ENCODE measurements at places on chromosomes 3 and 15.

DNA sequence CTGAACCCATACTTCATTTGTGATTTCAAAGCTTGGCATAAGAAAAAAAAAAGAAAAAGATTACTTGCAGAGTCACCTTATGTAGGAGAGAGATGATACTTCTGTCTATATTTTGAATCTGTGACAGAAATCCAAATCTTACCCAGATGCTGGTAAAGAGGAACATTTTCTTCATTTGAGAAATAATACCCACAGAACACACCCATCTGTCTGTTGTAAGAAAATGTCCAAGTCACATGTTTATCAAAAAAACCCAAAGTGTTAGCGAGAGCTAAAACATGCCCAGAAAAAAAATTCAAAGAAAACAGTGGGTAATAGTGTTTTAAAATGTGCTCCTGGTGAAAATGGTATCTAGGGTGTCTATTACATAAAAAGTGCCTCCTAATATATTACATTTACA, 18.0 kb upstream of the RAP2B start:
- DNase-seq: no peak

DNA sequence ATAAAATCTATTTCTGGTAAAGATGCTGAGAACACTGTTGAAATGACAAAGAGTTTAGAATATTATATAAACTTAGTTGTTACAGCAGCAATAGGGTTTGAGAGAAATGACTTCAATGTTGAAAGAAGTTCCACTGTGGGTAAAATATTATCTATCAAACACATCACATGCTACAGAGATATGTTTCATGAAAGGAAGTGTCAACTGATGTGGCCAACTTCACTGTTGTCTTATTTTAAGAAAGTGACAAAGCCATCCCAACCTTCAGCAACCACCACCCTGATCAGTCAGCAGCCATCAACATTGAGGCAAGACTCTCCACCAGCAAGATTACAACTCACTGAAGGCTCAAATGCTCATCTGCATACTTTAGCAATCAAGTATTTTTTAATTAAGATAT, 20.2 kb downstream of the TMEM39A start:
- DNase-seq: no peak

- DNase-seq: no peak
These were observed 335.0 kb downstream of the MECOM start for GRCh38 chr3:169328471-169328870.

DNA sequence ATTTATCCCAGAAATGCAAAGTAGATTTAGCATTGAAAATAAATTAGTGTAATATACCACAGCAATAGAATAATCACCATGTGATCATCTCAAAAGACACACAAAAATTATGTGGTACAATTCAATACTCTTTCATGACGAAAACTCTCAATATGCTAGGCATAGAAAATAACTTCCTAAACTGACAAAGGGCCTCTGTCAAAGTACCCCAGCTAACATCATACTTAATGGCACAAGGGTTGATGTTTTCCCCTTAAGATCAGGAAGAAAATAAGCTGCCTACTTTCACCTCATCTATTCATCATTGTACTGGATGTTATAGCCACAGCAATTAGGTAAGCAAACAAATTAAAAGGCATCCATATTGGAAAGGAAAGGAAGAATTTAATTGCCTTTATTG, 22.7 kb upstream of the NIPA2 start:
- peak; percentile 6 for DNase-seq

DNA sequence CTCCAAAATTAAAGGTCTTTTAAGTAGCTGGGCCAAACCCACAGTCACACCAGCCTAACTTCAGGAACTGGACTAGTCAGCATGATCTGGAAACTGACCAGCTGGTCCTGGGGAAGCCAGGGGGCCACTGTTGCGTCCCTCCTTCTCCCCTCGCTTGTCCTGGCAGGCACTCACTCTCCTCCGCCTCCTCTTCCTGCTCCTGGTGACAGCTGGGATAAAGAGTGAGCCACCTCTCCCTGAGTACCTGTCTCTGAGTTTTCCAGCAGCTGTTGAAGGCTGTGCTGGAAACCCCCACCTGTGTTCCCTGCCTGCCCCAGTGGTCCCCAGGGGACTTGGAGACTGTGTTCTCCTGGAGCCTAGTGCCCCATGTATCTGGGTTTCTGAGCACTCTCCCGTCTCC, 56.0 kb downstream of the FGD5 start:
- DNase-seq: no peak

- DNase-seq: no peak
These were observed 469 bp downstream of the MAP6D1 start for GRCh38 chr3:183824761-183825455.

GRCh38 chr3:28863186-28863585, 417.7 kb upstream of the RBMS3 start:
- no peak for DNase-seq

DNA sequence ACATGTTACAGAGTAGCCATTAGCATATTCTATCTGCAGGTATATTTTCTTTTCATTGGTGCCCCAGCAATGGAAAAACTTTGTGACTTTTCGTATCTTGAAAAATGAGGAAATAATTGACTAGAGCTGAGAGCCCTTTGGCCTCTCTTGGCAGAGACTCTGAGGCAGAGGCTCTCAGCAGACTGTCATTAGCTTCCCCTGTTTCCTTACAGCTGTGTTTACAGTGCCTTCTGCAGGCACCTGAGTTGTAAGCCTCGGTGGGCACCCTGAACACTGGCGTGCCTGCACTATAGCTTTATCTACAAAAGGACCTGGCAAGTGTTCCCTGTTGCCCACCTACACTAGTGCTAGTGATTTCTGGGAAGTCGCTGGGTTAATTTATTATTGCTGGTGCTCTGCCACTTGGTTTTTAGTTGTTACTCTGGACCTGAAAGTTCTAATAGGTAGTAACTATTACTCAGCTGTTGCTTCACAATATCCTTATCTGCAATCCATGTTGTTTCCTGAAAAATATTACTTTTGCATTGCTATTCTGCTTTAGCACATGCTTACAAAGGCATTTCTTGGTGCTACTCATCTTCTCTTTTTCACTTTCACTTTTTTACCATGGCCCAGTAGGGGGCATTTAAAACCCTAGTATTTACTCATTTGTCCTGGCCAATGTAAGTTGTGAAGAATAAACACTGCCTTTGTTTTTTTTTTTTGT, 7.8 kb upstream of the GPR171 start:
- DNase-seq: peak; percentile 12

DNA sequence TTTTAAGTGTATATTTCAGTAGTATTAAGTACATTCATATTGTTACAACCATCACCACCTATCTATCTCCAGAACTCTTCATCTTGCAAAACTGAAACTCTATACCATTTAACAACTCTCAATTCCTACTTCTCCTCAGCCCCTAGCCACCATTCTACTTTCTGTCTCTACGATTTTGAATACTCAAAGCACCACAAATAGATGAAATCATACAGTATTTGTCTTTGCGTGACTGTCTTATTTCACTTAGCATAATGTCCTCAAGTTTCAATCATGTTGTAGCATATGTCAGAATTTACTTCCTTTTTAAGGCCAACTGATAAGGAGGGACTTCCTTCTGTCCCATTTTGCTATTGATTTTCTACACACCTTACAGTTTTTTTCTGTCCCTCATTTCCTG, 593.3 kb downstream of the FHIT start:
- DNase-seq: no peak

DNA sequence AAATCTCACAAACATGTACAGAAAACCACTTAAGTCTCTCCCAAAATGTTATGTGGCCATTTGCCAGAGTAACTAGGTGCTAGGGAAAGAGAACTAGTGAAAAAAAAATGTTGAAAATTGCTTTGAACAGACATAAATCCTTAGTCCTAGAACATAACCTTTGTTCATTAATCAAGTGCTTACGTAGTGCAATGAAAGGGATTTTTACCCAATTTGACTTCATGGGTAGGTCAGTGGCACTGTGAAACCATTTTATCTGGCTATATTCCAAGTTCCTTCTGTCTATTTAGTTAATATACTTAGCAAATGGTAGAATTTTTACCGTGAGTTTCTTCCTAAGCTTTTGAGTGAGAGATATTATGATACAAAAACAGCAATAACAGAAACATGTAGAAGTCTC, 209.4 kb downstream of the DIPK2A start:
- DNase-seq: no peak

DNA sequence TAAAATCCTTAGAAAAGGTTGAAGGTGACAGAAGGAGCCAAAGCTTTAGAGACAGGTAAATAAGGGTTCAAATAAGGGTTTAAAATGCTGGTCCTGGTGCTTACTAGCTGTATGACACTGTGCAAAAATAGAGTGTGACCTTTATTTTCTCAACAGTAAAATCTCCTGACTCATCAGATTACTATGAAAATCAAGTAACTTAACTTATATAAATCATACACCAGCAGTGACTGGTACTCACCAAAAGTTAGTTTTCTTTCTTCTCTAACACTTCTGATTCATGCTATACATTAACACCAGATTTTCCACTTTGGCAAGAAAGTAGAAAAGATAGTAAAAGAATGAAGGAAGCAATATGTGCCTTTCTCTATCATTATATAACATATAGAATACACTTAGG, 205.9 kb upstream of the GBE1 start:
- DNase-seq: no peak

DNA sequence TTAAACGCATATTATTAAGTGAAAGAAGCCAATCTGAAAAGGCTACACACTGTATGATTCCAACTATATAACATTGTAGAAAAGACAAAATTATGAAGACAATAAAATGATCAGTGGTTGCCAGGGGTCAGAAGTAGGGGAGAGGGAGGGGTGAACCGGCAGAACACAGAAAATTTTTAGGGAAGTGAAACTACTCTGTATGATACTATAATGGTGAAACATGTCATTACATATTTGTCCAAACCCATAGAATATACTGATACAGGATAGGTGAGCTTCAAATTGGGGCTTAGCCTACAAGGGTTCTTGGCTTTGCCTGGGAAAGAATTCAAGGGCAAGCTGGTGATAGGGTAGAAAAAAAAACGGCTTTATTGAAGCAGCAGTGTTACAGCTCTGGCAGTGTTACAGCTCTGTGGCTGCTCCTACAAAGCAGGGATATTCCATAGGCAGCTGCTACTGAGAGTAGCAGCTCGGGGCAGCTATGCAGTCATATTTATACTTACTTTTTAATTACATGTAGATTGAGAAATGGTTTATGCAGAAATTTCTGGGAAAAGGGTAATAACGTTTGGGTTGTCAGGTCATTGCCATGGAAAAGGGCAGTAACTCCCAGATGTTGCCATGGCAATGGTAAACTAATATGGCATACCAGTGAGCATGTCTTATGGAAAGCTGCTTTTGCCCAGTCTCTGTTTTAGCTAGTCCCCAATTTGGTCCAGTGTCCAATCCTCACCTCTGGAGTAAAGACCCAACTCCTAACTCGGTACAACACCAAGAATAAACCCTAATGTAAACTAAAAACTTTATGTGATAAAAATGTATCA, 125.1 kb upstream of the SLC25A36 start:
- no peak for DNase-seq

- DNase-seq: no peak
These were observed 13.2 kb upstream of the NMB start for GRCh38 chr15:84671211-84671610.

GRCh38 chr15:91291673-91292072, 191.6 kb downstream of the SV2B start:
- DNase-seq: no peak

GRCh38 chr3:73801444-73801843, 176.7 kb upstream of the PDZRN3 start:
- DNase-seq: no peak

GRCh38 chr3:171504376-171504775, 44.2 kb upstream of the TNIK start:
- no peak for DNase-seq

- no peak for DNase-seq
These were observed 28.7 kb downstream of the TRIM69 start for GRCh38 chr15:44765036-44765435.

DNA sequence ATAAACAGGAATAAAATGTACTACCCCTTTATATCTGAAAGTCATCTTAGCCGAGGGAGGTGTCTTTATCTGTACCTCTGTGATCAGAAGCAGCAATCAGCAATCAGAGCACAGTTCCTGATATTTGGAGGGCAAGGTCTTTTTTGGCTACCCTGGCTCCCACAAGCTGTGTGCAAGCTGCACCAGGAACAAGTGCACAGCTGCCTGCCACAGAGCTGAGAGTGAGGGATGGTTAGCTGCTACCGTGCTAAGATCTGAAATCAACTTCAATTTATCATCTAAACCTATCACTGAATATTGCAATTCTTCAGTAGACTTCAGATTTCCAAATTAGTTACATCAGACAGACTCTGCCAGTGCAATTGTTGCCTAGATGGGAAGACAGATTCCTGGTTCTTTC, 404.6 kb upstream of the ARL6 start:
- DNase-seq: no peak

- DNase-seq: no peak
These were observed 26.5 kb downstream of the LYSMD4 start for GRCh38 chr15:99706557-99707303.

GRCh38 chr15:85741021-85741421, 53.7 kb downstream of the KLHL25 start:
- no peak for DNase-seq

DNA sequence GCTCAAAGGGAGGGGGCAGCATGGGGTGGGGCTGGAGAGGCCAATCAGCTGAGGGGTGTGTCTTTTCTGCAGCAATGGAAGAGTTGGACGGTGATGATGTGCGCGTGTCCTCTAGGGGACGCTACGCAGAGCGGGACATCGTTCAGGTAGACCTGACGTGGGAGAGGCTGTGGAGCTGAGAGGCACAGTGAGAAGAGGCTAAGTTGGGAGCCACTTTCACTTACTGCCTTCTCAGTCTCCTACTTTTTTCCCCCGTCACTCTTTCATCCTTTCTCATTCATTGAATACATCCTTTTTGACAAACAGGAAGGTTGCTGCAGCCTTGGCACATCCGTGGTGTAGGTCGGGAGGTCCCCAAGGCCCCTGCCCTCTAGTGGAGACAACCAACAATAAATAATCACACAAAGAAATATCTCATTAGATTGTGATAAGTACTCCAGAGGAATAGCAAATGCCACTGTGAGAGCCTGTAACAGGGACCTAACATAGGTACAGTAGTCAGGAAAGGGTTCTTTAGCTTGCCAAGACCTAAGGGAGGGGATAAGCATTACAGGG, 4.4 kb upstream of the BRPF1 start:
- DNase-seq: no peak

- no peak for DNase-seq
These were observed 3.7 kb downstream of the EPHB1 start for GRCh38 chr3:134798681-134799311.

- DNase-seq: peak; percentile 70
These were observed 70.7 kb downstream of the RPLP1 start for GRCh38 chr15:69523010-69524001.

DNA sequence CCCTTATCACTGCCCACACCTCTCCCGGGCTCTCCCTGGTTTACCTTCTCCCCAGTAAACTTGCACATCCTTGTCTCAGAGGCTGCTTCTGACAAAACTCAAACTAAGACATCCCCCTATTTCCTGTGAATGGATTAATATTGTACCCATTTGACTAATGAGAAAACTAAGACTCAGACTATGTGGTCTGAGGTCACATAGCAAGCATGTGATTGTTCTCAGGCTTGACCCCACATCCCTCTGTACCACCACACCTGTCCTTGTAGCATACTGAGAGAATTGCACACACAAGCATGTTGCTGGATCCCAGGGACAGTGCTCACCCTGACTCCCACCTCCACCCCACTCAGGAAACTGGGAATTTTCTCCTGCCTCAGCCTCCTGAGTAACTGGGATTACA, 90.7 kb upstream of the HES1 start:
- no peak for DNase-seq

GRCh38 chr3:36192901-36193300, 187.4 kb upstream of the STAC start:
- peak; percentile 60 for DNase-seq

GRCh38 chr3:14950274-14950673, 2.9 kb downstream of the NR2C2 start:
- no peak for DNase-seq

GRCh38 chr3:66427951-66428474, 72.8 kb downstream of the LRIG1 start:
- no peak for DNase-seq
